CD4-positive, alpha-beta T cell treated with Interleukin-15 for 1 hour (primary cell): ENCODE measurements at places on chromosomes 5 and 9.
A peak's percentile ranks its signal among the peaks of the same experiment; 100 is the strongest.

DNA sequence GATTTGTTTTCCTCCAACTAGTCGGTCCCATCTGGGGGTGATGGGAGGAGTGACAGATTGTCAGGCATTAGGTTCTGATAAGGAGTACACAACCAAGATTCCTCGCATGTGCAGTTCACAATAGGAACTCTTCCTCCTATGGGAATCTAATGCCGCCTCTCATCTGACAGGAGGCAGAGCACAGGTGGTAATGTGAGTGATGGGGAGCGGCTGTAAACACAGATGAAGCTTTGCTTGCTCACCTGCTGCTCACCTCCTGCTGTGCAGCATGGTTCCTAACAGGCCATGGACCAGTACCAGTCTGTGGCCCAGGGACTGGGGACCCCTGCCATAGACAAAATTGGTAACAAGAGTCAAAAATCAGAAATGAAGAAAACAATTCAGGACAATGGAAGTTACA, 173.3 kb upstream of the HMHB1 start:
- no peak for DNase-seq

DNA sequence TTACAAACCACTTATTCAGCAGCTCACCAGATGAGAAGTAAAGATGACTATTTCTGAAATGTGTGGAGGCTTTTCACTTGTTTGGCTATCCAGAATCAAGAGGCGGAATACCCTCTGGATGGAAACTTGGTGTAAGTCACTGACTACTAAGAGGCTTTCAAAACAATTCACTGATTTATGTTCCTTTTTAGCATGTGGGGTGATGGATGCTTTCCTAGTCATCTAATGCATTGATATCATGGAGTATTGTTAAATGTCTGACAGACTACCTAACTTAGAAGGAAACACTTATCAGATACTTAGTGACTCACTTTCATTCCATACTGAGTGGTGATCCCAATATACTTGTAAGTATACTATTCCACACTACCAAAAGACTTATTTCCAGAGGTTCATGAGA, 141.4 kb downstream of the PLK2 start:
- DNase-seq, result no peak

GRCh38 chr5:95526871-95527270, 27.9 kb downstream of the SKIC3 start:
- no peak for DNase-seq

DNA sequence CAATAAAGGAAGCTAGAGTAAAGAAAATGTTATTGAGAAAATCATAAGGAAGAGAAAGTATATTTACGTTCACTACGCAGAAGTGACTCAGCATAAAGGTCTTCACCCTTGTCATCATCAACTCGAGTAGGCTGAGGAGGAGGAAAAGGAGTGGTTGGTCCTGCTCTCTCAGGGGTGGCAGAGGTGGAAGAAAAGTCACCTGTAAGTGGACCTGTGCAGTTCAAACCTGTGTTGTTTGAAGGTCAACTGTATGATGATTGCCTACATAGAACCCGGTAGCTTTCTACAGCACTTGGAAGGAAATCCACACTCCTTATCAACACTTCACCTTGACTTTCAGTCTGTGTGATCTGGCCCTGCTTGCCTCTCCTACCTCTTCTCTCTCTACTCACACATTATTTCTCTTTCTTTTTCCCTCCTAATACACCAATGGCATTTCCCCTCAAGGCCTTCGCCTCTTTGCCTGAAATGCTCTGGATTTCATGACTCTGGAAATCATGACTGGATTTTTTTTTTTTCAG, 109.3 kb upstream of the CPEB4 start:
- no peak for DNase-seq

GRCh38 chr9:134060546-134060945, 7.3 kb downstream of the BRD3 start:
- DNase-seq, result no peak

DNA sequence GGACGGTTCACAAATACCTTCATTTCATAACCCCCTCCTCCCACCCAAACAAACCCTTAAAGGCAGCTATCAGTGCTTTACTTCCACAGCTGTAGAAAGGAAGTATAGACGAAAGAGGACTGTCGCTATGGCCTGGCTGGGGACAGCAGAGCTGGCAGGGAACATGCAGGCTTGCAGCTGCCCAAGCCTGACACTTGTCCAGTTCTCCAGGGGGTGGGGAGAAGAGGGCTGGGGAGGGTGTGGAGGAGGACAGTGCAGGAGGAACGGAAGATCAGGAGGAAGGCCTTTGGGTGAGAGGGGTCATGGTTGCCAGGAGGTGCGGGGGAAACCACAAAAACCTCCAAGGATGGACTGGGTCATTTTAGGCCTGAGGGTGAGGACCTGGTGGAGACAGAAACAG, 25.9 kb downstream of the ARPC5L start:
- no peak for DNase-seq

DNA sequence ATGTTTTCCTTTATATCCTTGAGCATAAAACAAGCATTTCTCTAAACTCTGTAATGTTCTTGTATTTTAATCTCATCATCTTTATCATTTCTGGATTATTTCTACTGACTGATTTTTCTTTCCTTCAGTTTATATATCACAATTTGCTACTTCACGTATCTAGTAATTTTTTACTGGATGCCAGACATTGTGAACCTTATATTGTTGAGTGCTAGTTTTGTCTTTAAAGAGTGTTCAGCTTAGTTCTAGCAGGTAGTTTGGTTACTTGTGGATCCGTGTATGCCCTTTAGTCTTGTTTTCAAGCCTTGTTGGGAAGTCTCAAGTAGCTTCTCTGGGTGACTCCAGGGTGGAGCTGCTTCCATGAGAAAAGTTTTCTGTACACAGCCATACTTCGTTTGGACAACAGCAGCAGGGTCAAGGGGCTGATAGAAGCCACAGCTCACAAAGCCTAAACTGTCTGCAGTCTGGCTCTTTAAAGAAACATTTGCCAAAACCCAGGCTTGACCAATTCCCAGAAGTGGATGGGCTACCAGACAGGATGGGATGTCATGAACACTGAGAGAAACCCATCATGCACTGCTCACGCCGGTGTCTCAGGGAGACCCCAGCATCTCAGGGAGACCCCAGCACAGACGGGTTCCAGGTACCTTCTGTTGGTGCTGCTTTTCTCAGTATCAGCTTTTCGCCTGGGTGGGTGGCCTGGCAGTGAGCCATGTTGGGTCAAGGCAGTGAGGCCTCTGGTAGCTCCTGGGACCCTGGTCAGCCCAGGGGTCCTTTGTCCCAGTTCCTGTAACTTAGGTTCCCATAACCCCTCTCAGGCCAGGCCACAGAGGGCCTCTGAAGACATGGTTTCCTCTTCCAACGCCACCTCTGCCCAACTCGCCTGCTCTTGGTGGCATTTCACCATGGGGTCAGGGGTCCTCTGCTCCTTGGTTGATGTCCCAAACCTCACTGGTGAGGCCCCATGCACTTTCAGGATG, 29.1 kb downstream of the TRIP13 start:
- DNase-seq, result no peak

DNA sequence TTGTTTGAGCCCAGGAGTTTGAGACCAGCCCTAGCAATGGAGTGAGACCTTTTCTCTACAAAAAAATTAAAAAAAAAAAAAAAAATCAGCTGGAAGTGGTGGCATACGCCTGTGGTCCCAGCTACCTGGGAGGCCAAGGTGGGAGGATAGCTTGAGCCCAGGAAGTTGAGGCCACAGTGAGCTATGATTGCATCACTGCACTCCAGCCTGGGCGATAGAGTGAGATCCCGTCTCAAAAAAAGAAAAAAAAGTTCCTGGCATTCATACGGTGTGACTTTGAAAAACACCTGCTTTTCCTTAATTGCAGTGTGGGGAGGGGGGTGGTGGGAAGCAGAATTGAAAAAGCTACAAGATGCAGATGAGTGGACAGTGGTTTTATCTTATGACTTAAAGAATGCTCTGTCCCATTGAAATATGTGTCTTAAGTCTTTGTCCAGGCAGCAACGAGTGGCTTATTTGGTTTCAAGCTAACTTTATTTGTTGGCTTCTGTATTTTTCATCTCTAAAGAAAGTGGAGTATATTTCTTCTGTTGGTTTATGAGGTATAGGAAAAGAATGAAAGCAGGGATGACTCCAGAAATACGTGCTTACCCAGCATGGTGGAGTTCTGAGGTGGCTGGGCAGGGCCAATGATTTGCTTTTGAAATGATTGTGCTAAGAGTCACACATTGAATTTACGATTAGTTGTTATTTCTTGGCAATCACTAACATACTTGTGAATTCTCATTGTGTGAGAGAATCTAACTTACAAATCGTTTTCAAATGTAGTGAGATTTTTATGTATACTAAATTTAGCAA, 27.8 kb downstream of the ROPN1L start:
- DNase-seq, result no peak

GRCh38 chr9:76181020-76181641, 213.1 kb downstream of the RFK start:
- DNase-seq, result no peak

- peak; percentile 33 for DNase-seq
Measured at GRCh38 chr5:154757814-154758406, 2.7 kb downstream of the LARP1 start.

DNA sequence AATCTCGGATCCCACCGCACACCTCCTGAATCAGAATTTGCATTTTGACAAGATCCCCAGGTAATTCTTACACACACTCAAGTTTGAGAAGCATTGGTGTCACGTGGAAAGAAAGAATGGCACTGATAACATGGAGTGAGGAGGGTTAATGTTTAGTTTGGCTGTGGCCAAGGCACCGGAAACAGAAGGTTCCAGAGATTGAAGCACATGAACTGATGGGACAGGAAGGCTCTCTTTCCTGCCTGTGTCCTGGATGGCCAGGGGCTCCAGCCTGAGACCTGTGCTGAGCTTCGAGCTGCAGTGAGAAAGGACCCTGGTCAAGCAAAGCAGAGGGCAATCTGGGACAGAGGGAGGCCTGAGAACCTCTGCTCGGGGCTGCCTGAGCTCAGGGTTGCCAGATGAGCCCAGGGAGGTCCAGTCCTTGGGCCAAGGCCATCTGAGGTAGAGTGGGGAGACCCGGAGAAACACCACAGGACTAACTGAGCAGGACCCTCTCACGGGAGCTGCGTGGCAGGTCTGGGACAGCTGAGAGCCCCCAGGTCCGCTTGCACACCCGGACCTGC, 27.3 kb downstream of the AFAP1L1 start:
- DNase-seq, result no peak

- DNase-seq, result no peak
Measured at GRCh38 chr5:14063138-14063537, 80.0 kb upstream of the TRIO start.

GRCh38 chr9:37968228-37968701, 64.3 kb upstream of the SLC25A51 start:
- no peak for DNase-seq

DNA sequence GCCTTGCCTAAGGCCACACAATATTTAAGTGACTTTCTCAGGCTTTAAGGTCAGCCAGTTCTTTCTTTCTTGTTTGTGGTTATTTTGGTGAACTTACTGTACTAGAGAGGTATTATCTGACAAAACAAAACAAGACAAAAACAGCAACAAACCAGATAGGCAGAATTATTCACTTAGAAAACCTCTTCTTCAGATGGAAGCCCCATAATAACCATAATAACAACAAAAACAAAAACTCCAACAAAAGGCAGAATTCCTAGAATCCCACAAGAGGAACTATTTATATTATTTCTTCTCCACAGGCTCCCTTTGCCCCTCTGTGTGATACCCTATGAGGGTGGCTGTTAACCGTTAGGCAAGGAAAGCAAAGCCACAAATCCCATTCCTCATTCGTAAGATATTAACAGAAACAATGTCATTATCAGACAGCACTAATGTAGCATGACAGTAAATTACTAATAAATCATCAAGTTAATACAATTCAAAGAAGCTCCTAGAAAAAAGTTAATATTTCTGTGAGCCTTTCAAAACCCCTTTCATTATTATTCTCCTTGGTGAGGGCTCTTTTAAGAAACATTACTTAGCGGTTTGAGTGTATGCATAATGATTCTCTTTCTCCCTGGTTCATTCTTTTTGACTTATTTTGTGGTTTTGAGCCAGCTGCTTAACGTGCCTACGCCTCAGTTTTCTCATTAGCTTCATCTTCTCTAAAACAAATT, 274.9 kb downstream of the EFNA5 start:
- no peak for DNase-seq

DNA sequence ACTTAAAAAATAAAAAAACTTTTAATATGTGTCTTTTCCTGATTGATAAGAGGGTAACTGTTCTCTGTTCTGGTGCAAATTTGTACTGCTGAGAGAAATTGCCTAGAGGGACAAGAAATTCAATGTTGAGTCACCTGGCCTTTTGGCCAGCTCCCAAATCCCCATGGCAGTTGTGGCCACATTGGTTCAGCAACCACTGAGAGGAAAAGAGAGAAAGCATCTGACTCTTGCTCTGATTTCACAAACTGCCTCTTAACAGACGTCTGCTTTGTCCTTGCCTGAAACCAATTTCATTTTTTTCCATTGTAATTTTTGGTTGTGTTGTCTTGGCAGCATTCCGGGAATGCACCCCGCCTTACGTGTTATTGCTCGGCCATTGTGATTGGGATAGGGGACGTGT, 42.4 kb downstream of the NTRK2 start:
- DNase-seq, result no peak

- no peak for DNase-seq
Measured at GRCh38 chr9:14932231-14932630, 22.0 kb upstream of the FREM1 start.

DNA sequence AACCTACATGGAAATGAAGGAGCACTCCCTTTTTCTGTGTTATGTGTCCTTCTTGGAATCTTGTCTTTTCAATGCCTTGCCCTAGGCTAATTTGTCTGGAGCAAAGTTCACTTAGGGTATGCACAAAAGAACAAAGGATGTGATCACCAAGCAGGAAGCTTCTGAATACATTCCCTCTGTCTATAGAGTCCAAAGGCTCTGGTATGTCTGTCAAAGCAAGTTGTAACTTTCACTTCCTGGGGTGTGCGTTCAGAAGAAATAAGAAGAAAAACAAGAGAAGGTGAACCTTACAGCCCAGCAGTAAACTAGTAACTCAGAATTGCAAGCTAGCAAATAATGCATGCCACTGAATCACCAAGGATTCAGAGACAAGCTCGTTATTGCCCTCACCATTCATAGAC, 31.7 kb upstream of the CDH6 start:
- no peak for DNase-seq

DNA sequence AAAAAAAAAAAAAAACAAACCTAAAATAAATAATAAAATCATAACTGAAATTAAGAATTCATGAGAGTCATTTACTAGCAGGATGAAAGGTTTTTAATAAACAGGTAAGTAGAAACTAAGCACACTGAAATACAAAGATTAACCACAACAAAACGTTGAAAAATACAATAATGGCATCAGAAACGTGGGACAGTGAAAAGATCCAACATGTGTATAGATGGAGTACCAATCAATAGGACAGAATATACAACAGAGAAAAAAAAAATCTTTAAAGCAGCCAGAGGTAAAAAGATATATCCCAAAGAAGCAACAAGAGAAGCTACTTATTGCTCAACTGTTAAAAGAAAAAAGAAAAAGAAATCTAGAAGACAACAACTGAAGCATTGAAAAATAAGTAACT, 75.2 kb downstream of the RICTOR start:
- DNase-seq, result no peak

GRCh38 chr5:168008555-168008954, 282.9 kb upstream of the WWC1 start:
- no peak for DNase-seq

GRCh38 chr5:179953987-179954386, 46.3 kb upstream of the TBC1D9B start:
- no peak for DNase-seq
